Sigmoid colon (tissue), 7 donors: ENCODE measurements at places on chromosomes 12 and 14. TPM values are rescaled to one million over a fixed set of nuclear protein-coding genes. Genes with fewer than 3 reads are reported as not detected.

Gene TAS2R20
- total RNA-seq = 3.5 TPM

GRCh38 chr14:56559182-56559581, 20.4 kb upstream of the TMEM260 start:
- no peak for DNase-seq

Gene RNF212B
- total RNA-seq = not detected

Gene C14orf39
- 0.36 TPM for total RNA-seq

DNA sequence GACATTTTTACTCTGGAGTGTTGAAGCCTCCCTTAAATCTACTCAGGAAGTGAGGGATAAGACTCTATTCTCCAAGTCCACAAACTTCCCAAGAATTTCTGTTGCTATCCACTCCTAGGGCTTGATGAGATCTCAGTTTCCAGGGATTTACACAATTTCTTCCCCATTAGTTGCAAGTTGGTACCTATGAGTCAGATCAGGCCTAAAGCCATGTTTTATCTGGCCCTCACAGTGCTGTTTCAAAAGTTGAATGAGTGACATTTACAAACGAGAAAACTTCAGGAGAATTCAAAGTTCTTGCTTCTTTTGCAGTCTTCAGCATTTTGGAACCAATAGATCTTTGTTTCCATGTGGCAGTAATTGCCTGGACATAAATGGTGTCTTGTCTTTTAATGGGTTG, 156.4 kb upstream of the SYT10 start:
- no peak for DNase-seq

Gene C12orf54
- total RNA-seq = not detected

Gene C12orf50
- not detected for total RNA-seq

DNA sequence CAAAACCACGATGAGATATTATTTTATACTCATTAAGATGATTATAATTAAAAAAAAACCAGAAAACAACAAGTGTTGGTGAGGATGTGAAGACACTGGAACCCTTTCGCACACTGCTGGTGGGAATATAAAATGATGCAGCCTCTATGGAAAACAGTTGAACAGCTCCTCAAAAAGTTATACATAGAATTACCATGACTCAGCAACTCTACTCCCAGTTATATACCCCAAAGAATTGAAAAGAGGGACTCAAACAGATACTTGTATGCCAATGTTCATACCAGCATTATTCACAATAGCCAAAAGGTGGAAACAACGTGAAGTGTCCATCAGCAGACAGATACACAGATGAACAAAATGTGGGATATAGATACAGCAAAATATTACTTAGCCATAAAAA, 53.1 kb downstream of the TAOK3 start:
- DNase-seq = no peak

DNA sequence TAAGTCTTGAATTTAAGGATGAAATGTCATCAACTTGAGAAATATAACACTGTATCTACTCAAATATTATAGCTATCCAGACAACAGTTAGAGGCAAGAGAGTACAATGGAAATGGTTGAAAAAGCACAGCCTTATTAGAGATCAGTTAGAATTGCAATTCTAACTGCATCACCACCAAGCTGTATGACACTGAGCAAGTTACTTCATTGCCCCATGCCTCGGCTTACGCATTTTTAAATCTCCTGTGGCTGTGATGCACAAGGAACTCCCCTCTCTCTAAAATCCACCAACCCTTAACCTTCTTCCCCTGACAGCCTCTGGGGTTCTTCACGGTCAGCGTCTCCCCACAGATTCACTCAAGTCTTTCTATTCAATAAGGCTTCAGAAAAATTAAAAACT, 75.1 kb downstream of the MED13L start:
- DNase-seq = no peak

GRCh38 chr12:48681399-48681709, 684 bp downstream of the KANSL2 start:
- no peak for DNase-seq

Gene CMKLR1
- 10.9 TPM for total RNA-seq

- DNase-seq = no peak
These were observed 127.1 kb upstream of the CPNE8 start for GRCh38 chr12:39032448-39032847.

GRCh38 chr12:68304626-68305025, 27.5 kb downstream of the MDM1 start:
- DNase-seq = no peak

DNA sequence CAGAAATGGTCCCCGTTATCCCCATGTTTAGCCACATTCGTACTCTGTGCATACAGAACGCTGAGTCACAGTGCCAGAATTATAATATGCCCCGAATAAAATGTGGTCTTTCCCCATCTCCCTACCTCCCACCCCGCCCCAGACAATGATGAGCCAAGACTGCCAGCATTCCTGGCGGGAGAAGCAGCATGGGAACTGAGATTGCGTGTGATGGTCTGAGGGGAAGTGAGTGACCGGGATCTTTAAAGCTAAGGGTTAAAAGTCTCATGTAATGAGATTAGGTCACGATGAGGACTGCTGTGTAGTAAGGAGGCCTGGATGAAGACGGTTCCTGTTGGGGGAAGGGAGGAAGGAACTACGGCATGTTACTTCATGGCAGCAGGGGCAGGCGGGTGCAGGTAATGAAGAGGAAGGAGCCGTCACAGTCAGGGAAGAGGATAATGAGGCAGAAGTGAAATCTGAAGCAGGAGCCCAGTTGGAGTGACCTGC, 243.3 kb upstream of the FKBP4 start:
- no peak for DNase-seq

- DNase-seq = no peak
These were observed 153.1 kb downstream of the TTC7B start for GRCh38 chr14:90663140-90663539.

DNA sequence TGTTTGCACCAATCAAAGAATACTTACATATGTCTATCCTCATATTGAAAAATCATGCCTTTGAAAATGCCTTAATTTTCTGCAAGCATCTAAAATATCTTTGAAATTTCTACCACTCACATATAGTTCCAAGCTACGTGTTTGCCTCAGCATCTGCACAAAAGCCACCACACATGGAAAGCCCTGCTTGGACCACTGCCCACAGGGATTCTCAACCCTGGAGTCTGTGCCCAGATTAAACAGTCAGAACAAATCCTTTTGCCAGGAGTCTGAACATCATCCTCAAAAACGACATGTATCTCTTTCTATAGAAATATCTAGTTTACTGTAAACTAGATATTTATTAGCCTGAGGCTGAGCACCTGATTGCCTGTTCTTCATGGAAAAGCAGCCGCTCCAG, 32.6 kb downstream of the ARMH4 start:
- DNase-seq = no peak

DNA sequence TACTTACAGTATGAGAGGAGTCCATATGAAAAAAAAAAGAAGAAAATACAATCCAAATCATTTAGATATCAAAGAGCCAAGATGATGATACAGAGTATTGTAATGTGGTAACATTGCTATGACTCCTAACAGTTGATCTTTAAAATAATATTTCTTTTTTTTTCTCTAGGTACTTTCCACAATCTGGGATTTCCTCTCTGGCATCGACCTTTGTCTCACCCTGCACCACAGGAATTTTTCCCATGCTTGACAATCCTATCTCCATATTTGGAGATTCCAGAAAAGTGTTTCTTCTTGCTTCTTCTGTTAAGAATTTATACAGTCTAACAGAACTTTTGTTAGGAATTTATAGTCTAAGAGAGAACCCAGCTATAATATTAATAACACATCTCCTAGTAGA, 184.4 kb downstream of the ITPR2 start:
- no peak for DNase-seq

Gene FAM90A1
- total RNA-seq = not detected

GRCh38 chr12:89791286-89791685, 82.6 kb upstream of the ATP2B1 start:
- no peak for DNase-seq

DNA sequence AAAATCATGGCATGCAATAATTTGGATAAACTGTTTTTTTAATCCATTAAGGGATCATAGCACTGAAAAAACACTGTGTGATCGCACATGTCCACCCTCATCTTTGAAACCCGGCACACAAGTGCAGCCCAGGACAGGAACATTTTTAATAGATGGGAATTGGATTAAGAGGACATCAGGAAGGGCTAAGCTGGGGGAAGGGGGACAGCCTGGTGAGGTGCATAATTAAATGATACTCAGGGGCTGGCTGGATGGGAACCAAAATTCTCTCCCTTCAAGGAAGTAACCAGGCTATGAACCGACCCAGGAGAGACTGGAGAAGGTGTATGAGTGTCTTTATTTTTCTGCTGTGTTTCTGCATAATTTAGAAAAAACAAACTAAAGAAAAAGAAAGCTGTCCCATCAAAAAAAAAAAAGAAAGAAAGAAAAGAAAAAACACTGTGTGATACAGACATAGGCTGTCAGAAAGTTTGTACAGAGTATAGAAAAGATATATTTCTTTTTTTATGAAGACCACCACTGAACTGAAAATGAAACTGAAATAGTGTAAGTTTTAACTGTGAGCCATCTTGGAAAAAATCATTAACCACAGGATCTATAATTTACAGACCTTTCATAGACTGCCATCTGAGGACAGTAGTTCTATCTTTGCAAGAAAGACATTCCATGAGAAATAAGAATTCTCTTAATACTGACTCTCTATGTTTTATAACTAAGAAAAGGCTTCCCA, 75.1 kb upstream of the SLC38A4 start:
- no peak for DNase-seq
